ENCODE measurements at places on chromosomes 6 and 20.
A peak's percentile ranks its signal among the peaks of the same experiment; 100 is the strongest.

GRCh38 chr6:19999319-20000191 is 162.4 kb downstream of the ID4 start:
- no peak for DNase-seq

- peak; percentile 57 for DNase-seq
Observed at GRCh38 chr6:165889636-165890403, 226.8 kb upstream of the PDE10A start.

GRCh38 chr6:130931683-130932082 is 104.5 kb downstream of the SMLR1 start:
- DNase-seq: no peak

GRCh38 chr6:67265996-67266921 is 1368.8 kb upstream of the ADGRB3 start:
- no peak for DNase-seq

DNA sequence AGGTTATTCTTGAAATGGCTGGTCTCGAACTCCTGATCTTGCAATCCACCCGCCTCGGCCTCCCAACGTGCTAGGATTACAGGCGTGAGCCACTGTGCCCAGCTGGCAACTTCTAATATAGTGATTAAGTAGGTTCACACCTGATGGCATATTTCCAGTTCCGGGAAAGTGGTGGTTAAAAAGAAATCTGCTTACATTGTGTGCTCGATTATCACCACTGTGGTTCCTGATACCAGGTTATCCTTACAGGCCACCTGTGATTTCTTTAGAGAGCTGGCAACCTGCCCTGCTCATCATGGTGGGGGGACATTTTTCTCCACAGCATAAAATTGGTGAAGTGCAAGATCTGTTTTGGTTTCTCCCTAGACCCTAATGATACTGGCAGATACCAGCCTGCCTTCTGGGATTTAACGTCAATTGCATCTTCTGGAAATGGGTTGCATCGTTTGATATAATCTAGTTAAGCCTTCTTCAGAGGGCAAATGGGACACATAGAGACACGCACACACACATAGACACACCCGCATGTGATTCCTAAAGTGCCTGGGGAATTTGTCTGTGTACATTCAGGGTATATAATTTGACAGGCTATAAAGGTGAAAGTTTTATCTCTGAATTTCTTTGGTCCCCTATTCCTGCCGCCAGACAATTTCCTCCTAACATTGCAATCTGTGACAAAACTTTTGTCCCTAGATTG is 49.7 kb upstream of the CITED2 start:
- no peak for DNase-seq
